Breast epithelium (tissue), 4 donors: ENCODE measurements at places on chromosomes 3 and 15. TPM values are rescaled to one million over a fixed set of nuclear protein-coding genes. Genes with fewer than 3 reads are reported as not detected.

GPR149 gene
- not detected for total RNA-seq

SLC6A11 gene
- not detected for total RNA-seq

GOLGA6L10 gene
- total RNA-seq: 2.6 TPM

- no peak overlapping the region for H3K27ac ChIP-seq
- H3K4me3 ChIP-seq: no peak overlapping the region
- peaks cover 7% of the 10 kb centered on the region for H3K4me1 ChIP-seq
- H3K36me3 ChIP-seq: peaks cover 15% of the 10 kb centered on the region
- H3K27me3 ChIP-seq: no peaks in the 10 kb centered on the region
Measured at GRCh38 chr3:186788482-186789370, 5.3 kb downstream of the EIF4A2 start.

GRCh38 chr15:78179906-78180305, 30.7 kb downstream of the IDH3A start:
- no peak overlapping the region for H3K4me3 ChIP-seq
- no peaks in the 10 kb centered on the region for H3K36me3 ChIP-seq
- H3K27me3 ChIP-seq: no peaks in the 10 kb centered on the region
- peak; percentile 10 for DNase-seq

COL6A5 gene
- total RNA-seq: not detected

- no peaks in the 10 kb centered on the region for H3K4me1 ChIP-seq
- H3K4me3 ChIP-seq: no peak overlapping the region
- H3K36me3 ChIP-seq: no peaks in the 10 kb centered on the region
- H3K27me3 ChIP-seq: no peaks in the 10 kb centered on the region
- DNase-seq: peak; percentile 19
Measured at GRCh38 chr15:70432924-70433495, 330.3 kb downstream of the UACA start.

- H3K4me1 ChIP-seq: no peaks in the 10 kb centered on the region
- no peak for DNase-seq
- no peak overlapping the region for H3K27ac ChIP-seq
Measured at GRCh38 chr3:103937094-103937493, 1429.6 kb upstream of the ALCAM start.

BTLA gene
- 0.80 TPM for total RNA-seq

GOLGA6A gene
- not detected for total RNA-seq

- H3K27ac ChIP-seq: no peak overlapping the region
- no peaks in the 10 kb centered on the region for H3K27me3 ChIP-seq
- no peak for DNase-seq
Measured at GRCh38 chr15:25741256-25741580, 121.9 kb downstream of the ATP10A start.

GRCh38 chr15:75203017-75203907, 1.6 kb downstream of the C15orf39 start:
- no peak for DNase-seq
- no peaks in the 10 kb centered on the region for H3K27me3 ChIP-seq
- peaks cover 4% of the 10 kb centered on the region for H3K4me1 ChIP-seq
- peak overlapping the region; percentile 96 for H3K27ac ChIP-seq
- H3K36me3 ChIP-seq: no peaks in the 10 kb centered on the region
- H3K4me3 ChIP-seq: peak overlapping the region; percentile 92

GRCh38 chr3:159839561-159840379, 148.9 kb upstream of the IL12A start:
- H3K27me3 ChIP-seq: no peaks in the 10 kb centered on the region
- peak within 1 kb of the TSS; percentile 60 for H3K4me3 ChIP-seq
- H3K36me3 ChIP-seq: no peaks in the 10 kb centered on the region
- no peaks in the 10 kb centered on the region for H3K4me1 ChIP-seq

GRCh38 chr15:56053046-56053400, 59.6 kb upstream of the NEDD4 start:
- H3K4me1 ChIP-seq: no peaks in the 10 kb centered on the region
- no peak overlapping the region for H3K27ac ChIP-seq
- DNase-seq: no peak
- no peaks in the 10 kb centered on the region for H3K36me3 ChIP-seq
- no peaks in the 10 kb centered on the region for H3K27me3 ChIP-seq

GRCh38 chr3:112561484-112561733, 353 bp downstream of the ATG3 start:
- peak overlapping the region; percentile 94 for H3K4me3 ChIP-seq
- H3K27ac ChIP-seq: peak overlapping the region; percentile 98
- no peaks in the 10 kb centered on the region for H3K36me3 ChIP-seq
- no peaks in the 10 kb centered on the region for H3K27me3 ChIP-seq

GRCh38 chr15:71780115-71780976, 30.0 kb upstream of the NR2E3 start:
- H3K4me1 ChIP-seq: no peaks in the 10 kb centered on the region
- no peak for DNase-seq
- H3K36me3 ChIP-seq: no peaks in the 10 kb centered on the region
- no peak overlapping the region for H3K27ac ChIP-seq

SLC22A13 gene
- total RNA-seq: 0.48 TPM

DNA sequence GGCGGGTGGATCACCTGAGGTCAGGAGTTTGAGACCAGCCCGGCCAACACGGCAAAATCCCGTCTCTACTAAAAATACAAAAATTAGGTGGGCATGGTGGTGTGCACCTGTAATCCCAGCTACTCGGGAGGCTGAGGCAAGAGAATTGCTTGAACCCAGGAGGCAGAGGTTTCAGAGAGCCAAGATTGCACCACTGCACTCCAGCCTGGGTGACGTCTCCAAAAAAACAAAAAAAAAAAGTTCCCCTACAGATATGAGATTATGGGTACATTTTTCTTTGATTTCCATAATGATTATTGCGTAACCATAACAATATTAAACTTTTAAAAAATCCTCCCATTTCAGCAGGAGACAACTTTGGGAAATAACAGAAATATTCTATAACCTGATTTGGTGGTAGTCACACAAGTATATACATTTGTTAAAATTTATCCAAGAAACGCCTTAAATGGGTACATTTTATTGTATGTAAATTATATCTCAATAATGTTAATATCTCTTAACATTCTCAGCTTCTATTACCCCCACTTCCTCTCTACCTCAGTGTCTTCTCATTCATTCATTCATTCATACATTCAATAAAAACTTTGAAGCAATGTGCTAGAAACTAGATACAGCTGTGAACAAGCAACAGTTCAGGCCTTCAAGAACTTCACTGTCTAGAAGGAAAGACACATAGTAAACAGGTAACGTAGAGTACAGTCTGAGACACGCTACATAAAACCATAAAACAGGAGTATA, 6.6 kb downstream of the UBR1 start:
- H3K36me3 ChIP-seq: no peaks in the 10 kb centered on the region
- no peak for DNase-seq
- H3K4me3 ChIP-seq: no peak overlapping the region
- H3K27ac ChIP-seq: no peak overlapping the region

GHSR gene
- total RNA-seq: not detected

DNA sequence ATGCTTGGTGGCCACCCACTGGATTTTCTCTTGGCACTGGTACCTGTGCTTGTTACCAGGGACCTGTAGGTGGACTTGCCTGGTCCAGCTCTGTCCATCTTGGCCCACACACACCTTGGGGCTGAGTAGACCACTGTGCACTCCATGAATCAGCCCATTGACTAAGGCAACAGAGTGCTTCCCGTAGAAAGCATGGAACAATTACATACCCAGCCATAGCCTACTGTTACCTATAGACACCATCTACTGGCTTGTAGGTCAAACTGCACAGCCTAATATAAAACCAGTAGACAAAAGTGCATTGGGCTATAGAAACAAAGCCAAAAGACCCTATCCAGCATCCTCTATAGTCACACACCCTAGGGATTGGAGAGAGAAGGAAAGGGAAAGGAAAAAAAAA, 378.9 kb downstream of the OTOL1 start:
- DNase-seq: no peak
- no peaks in the 10 kb centered on the region for H3K4me1 ChIP-seq
- H3K27ac ChIP-seq: no peak overlapping the region
- no peaks in the 10 kb centered on the region for H3K27me3 ChIP-seq

UBAP1L gene
- 7.2 TPM for total RNA-seq

- no peaks in the 10 kb centered on the region for H3K4me1 ChIP-seq
- no peak overlapping the region for H3K27ac ChIP-seq
- no peak overlapping the region for H3K4me3 ChIP-seq
- DNase-seq: no peak
Measured at GRCh38 chr3:169390271-169390670, 273.2 kb downstream of the MECOM start.

ISLR2 gene
- total RNA-seq: not detected
